ENCODE measurements at places on chromosomes 2 and 18.

DNA sequence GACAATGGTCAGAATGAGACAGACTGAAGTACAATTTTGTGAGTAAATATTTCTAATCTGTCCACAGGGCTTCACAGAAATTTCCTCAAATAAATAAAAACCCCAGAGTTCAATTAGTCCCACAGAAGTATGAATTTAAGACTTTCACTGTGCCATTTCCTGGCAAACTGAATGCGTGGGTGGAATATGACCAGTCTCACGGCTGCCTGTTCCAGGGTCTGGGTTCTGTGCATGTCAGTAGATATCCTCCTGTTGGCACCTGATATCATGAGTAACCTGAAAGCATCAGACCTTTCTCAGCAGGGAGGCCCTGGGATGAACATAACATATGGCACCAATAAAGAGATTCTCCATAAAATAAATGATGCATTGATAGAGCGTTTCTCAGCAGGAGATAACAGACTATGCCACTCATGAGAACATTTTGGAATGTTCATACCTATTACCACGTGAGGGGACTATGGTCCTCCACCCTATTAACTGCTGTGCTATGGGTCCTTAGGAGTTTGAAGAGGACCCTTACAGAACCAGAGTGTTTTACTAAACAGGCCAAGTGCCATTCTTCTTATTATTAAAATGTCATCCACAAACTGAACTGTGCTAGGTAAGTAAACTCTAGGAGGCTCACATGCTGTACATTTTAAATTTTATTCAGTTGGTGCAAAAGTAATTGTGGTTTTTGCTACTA, 10.6 kb upstream of the MALL start:
- DNase-seq = peak; percentile 40

GRCh38 chr2:127599211-127599610, 46.7 kb upstream of the GPR17 start:
- peak; percentile 35 for DNase-seq

DNA sequence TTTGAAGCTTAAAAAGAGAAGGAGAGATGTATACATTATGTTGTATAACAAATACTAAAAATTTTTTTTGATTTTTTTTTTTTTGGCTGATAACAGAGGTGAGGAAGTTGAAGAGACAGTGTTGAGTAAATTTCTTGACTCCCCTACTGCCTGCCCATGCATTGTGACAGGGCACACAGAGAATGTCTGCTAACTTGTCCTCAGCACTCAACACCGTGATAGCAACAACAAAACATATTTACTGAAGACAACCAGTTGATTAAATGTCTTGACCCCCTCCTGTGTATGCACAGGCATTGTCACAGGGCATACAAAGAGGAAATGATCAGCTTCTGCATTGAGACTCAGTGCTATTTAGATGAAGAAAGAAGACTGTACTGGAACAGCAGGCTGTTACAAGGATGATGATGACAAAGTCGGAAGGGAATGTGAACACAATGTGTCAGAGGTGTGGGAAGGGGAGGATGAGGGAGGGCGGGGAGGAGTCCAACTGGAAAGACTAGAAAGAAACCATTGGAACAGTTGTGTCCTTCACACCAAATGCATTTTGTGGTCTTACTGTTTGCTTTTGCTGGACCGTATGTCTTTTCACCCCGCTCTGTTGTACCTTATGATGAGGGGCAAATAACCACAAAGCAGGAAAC, 89.5 kb downstream of the CERS6 start:
- peak; percentile 62 for DNase-seq

DNA sequence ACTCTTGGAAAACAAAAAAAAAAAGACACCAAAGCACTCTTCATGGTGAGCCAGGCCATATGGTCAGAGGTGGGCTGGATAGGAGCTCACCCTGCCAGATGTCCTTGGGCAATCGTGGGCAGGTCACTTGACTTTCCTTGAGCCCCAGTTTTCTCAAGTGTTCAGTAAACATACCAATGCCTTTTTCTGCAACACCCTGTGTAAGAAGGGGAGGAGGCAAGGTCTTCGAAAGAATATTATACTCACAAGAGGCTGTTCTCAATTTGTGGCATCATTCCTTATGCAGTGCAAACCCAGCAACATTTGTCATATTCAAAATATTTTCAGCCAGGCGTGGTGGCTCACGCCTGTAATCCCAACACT, 22.9 kb upstream of the TMEM87B start:
- peak; percentile 25 for DNase-seq

GRCh38 chr2:24354957-24355356, 5.4 kb downstream of the ITSN2 start:
- no peak for DNase-seq

GRCh38 chr18:55605733-55606338, 17.8 kb upstream of the TCF4 start:
- DNase-seq = no peak

DNA sequence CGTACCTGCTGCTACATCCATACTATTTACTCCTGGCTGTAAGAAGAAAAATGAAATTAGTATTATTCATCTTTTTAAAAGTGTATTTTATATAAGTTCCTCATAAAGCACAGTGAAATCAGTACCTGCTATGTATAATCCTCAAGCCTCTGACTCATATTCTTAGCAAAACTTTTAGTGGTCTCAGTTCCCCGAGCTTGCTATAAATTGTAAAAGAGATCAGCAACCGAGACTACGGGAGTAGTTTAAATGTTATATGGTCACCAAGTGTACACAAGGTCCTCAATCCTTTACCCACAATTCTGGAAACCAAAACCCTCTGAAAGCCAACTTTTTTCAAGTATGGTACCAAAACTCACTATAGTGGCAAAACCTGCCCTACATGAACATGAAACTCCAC, 24.2 kb downstream of the PRPF40A start:
- DNase-seq = no peak
